Fibroblast of villous mesenchyme (primary cell): ENCODE measurements at places on chromosomes 6 and 20. TPM values are rescaled to one million over a fixed set of nuclear protein-coding genes. Genes with fewer than 3 reads are reported as not detected.

Gene SLC22A2
- under 0.01 TPM in 2 replicates for total RNA-seq

Gene EYS
- total RNA-seq = under 0.01 TPM in 2 replicates

Gene DLK2
- total RNA-seq = 0.64 and 1.7 TPM in 2 replicates

Gene LAMA2
- 40.2 and 49.6 TPM in 2 replicates for total RNA-seq

Gene MAPK14
- 51.9 and 86.8 TPM in 2 replicates for total RNA-seq

Gene DYNLT2
- total RNA-seq = 1.3 TPM in 2 replicates

Gene ZFP64
- total RNA-seq = 26.7 and 28.5 TPM in 2 replicates

Gene MSH5
- 9.5 and 13.9 TPM in 2 replicates for total RNA-seq

Gene KIAA1755
- 0.64 and 1.3 TPM in 2 replicates for total RNA-seq

GRCh38 chr20:32569380-32570305 is 15.5 kb downstream of the NOL4L start:
- no peak for DNase-seq

DNA sequence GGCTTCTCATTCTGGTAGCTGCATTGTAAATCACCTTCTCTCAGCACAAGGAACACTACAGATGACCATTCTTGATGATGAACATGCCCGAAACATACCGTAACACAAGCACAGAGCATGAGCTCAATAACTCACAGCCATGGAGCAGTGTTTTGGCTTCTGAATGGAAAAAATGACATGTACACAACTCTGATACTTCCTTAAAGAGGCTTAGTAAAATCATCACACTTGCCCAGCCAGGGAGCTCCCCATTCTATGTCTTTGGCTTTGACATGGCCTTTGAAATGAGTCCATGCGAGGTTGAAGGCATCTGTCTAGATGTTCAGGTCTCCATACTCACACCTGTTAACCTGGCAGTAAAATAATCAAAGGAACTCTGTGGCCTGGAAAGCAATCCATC is 87.6 kb downstream of the MYB start:
- no peak for DNase-seq

DNA sequence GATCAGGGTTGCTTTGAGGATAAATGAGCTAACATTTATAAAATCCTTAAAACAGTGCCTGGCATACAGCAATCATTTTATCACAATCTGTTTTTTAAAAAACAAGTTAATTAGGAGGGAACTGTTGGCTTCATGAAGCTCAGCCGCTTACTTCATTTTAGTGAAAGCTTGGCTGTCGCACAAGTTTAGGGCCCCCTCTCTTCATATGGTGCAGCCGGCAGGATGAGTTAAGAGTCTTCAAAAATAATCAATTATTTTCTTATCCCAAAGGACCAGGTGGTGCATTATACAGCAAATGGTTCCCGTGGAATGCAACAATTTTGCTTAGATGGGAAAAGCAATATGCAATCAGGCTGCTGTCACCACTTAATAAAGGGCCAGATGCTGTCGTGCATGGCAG is 57.4 kb upstream of the PROKR2 start:
- no peak for DNase-seq

GRCh38 chr6:166413491-166413951 is 30.8 kb upstream of the MPC1 start:
- DNase-seq = no peak

DNA sequence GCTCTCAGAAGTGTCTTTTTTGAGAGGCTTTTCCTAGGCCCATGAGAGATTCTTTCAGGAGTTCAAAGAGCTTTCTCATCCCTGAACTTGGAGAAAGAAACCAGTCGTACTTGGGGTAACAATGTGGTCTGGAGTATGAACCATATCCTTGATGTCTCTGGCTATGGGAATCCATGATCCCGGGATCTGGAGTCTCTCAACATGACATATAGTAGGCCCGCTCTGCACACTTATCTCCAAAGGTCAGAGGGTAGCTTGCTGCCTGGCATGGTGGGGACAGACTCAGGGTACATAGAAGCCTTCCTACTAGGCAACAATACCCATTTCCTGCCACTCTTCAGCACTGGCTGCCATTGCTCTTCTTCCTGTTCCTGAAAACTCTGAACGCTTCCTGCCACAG is 42.2 kb upstream of the NFATC2 start:
- peak; percentile 10 for DNase-seq

DNA sequence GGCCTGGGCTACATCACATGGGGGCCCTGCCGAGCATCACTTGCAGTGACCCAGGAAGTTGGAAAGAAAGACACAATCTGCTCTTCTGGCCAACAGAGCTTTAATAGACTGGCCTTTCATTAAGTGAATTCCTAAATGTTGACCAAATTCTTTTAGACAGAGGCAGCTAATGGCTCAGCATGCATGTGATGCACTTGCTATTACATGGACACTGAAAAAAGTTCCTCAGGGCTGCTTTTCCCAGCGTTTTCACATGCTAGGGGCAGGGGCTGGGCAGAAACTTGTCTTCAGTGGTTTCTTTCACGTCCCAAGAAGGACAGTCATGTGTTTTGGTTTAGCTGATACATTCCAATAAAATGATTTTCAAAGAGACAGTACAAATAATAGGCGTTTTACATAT is 651.0 kb upstream of the SLC35B3 start:
- DNase-seq = no peak

- DNase-seq = no peak
Observed at GRCh38 chr6:57342148-57342669, 24.8 kb downstream of the PRIM2 start.

DNA sequence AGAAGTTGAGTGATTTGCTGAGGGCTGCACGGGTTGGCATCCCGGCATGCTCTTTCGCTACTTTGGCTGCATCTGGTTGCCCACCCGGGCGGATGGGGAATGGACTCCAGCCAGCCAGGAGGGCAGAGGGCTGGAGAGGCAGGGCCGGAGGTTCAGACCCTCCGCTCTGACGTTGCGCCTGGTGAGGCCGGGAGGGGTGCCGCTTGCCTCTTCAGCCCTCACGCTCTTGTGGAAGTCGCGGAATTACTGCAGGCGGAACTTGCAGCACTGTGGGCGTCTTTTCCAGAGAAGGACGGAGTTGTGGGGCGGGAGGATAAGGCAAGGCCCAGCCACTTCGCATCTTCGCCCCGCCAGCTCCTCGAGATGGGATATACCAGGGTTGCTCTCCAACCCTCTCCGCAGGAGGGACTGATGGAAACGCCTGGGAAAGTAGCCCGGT is 656 bp downstream of the RTEL1 start:
- peak; percentile 59 for DNase-seq

DNA sequence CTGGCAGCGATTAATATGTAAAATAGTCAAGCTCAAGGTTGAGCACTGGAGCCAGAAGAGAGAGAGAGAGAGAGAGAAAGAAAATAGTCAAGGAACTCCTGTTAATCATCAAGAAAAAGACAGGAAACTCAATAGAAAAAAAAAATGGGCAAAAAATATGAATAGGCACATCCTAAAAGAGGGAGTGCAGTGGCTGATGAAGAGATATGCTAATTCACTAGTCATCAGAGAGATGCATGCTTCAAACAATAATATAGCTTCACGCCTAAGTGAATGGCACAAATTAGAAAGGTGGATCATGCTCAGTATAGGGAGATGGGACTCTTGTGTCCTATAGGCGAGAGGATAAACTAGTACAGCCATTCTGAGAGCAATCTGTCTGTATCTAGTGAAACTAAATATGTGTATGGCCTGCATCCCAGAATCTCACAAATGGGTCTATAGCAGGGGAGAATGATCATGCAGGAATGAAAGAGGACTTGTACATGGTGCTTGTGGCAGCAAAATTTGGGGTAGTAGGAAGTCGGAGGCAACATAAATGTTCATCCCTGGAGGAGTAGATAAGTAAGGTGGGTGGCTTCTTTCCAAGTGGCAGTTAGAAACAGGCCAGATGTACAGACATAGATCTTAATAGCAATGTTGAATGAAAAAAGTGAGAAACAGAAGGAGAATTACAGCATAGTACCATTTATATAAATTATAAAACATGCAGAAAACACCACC is 176.8 kb downstream of the VEGFA start:
- no peak for DNase-seq

DNA sequence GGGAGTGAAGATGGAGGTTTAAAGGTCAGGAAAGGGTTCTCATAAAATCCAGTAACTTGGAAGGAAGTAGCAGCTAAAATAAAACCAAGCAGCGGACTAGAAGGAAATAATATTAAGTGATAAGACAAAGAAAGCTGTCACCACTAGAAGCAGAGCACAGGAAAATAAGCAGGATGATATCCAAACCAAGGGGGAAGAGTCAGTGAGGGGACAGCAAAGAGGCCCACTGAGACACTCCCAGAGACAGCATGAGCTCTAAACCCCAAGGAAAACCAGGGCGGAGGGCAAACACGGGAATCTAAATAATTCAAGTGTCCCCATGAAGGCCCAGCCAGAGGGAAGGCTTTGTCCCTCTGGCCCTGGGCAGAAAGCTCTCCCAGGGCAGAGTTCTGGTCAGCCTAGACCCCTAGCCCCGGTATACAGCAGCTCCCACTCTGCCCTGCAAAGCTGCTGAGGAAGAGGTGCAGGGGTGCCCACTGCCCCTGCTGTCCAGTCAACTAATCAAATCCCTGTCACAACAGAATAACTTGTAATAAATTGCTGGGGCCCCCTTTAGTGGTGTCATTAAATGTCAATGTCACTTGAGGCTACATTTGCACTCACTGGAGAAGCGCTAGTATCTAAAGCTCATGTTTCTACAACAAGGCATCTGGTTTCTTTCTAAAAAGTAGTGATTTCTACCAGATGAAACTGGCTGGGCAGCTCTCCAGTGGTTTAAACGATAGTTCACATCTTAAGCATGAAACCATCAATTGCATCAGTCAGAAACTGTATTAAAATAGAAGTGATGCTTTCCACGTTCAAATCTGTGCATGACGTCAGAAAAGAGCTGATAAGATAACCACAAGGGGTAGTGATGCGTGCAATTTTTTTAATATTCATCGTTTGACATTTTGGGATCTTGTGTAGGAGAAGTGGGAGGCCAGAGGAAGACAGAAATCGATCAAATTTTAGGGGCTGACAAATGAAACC is 13.6 kb downstream of the PDE10A start:
- peak; percentile 91 for DNase-seq

- no peak for DNase-seq
Observed at GRCh38 chr6:14174996-14175395, 57.4 kb downstream of the CD83 start.

GRCh38 chr6:115570331-115570730 is 490.4 kb downstream of the FRK start:
- DNase-seq = peak; percentile 39

DNA sequence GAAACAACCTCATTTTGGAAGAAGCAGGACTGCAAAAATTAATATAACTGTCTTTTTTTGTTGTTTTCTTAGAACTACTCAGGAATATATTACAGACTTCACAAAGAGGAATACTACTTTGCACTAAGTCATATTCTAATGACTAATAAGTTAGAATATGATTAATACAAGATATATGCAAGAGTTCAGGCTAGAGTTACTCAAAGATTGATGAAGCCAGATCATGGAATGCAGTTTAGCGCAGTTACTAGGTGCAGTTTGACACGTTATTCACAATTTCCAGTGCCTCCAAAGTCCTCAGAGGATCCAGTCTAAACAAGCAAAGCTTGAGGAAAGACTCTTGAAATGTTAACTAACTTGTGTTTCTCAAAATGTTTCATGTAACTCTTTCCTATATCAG is 1.2 kb upstream of the MYCT1 start:
- peak; percentile 2 for DNase-seq

DNA sequence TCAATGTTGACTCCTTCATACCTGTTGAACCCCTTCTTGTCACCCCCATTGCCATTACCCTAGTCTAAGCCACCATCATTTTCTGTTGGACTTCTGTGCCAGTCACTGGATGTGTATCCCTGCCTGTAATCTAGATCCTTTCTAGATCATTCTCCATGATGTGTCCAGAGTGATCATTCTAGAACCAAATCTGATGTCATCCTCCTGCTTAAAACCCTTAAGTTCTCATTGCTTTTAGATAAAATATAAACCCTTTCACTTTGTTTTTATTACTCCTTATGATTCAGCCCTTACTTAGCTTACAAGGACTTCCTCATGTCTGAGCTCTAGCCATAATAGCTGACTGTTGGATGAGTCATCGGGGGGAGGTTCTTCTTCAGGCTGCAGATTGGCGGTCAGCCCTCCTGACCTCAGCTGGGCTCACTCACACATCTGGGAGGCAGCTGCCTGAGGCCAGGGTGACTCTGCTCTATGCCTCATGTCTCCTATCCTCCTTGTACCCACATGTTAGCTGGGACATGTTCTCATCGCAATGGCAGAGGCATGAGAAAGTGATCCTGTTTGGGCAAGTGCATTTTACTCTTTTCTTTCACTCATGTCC is 287.6 kb downstream of the ESR1 start:
- peak; percentile 100 for DNase-seq

GRCh38 chr6:168284187-168284586 is 35.4 kb downstream of the DACT2 start:
- no peak for DNase-seq

DNA sequence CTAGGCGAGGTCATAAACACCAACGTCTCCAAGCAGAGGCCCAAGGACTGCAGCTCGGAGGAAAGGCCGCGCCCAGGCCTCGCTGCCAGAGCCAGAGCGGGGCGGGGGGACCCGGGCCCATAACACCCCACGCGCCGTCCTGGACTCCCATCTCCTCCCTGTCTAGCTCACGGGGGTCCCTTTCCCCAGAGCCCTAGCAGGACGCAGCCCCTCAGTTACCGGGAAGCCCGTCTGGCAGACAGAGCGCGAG is 44.9 kb downstream of the MDFI start:
- no peak for DNase-seq

DNA sequence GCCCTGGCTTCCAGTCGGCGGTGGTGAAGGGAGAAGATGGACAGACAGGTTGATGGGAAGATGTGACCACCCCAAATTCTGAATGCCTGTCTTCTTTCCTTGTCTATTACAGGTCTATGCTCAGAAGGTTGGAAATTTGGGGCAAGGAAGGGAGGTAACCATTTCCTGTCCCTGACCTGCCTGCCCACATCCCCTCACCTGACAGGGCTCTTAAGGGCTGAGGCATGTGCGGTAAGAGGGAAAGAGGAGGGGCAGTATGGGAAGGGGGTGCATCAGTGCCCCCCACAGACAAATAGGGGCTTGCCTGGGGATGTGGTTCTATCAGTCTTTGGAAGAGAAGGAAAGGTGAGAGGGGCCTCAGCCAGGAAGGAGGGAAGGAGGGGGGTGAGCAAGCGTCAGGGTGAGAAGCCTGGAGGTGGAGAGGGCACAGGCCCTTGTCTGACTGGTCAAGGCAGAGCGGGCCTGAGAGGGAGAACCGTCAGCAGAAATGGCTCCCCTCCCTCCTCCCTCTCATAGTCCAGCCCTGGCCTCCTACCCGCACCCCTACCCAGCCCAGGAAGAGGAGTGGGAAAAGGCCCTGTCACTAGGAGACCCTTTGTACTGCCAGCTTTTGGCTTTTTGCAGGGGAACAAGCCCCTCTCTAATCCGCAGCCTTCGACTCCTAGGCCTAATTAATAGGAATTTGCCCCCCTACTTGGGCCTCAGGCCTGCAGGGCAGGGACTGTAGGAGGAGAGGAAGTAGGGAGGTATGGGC is 104.4 kb upstream of the FOXP4 start:
- DNase-seq = no peak

- no peak for DNase-seq
Observed at GRCh38 chr6:167481307-167481926, 156.5 kb downstream of the TTLL2 start.
